ENCODE measurements at places on chromosomes 1 and 21.

GRCh38 chr1:15152318-15153183 is 996 bp upstream of the TMEM51 start:
- DNase-seq, result no peak

- DNase-seq, result no peak
Observed at GRCh38 chr1:21775550-21775914, 7.4 kb downstream of the USP48 start.

DNA sequence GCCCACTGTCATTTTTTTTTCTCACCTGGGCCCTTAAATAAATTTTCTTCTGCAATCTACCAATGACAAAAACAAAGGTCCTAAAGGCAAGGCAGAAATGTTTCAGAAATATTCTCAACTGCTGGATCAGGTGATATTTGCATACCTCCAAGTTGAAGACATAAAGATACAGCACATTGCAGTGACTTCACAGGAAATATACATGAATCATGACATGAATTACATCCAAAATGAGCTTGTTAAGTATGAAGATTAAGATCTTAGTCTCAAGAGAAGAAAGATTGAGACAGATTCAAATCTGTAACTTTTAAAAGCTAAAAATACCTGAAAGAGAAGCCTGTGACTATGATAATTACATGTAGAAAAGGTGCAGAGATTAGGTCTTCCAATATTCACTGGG is 207.8 kb downstream of the SIPA1L2 start:
- no peak for DNase-seq

DNA sequence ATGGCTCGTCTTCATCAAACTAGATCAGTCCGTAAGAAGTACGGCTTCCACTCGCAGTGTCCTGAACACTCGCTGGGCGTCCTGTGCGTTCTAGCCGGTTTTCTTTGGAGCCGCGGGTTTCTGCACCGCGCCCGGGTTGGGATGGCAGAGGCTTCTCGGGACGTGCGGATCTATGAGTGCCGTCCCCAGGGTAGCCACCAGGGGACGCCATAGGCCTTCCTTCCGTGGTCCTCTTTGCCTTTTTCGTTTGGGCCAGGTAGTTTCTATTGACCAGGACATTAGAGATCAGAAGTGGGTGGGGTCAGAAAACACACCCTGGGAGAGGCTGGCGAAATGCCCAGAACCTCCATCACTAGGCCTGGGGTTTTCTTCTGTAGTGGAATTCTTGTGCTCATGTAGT is 273.8 kb downstream of the FAM72C start:
- DNase-seq, result no peak

GRCh38 chr1:230091473-230092231 is 24.6 kb downstream of the GALNT2 start:
- no peak for DNase-seq

- no peak for DNase-seq
Observed at GRCh38 chr1:180486092-180486491, 16.3 kb downstream of the ACBD6 start.

GRCh38 chr1:83043244-83043643 is 955.7 kb downstream of the TTLL7 start:
- no peak for DNase-seq

DNA sequence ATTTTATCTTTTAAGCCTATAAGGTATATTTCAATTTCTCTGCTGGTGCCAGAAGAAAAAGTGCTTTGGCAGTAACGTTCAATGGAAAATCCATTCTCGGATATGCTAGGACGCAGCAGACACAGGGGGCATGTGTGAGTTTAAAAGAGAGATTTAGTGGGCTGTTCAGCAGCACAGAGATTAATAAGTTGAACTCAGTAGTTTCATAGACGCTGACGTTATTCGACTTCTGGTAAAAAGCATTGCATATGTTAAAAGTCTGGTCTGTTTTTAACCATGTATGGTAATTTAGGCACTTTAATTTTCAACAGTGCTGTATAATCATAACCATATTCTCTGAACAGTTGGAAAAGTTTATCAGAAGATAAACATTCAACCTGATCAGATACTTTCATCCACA is 99.6 kb downstream of the ATP6V1G3 start:
- no peak for DNase-seq

- DNase-seq, result no peak
Observed at GRCh38 chr21:32330784-32331311, 32.2 kb downstream of the MRAP start.
